Lung (tissue), 17 donors: ENCODE measurements at places on chromosomes 1 and 21. TPM values are rescaled to one million over a fixed set of nuclear protein-coding genes. Genes with fewer than 3 reads are reported as not detected.
A peak's percentile ranks its signal among the peaks of the same experiment; 100 is the strongest.

GRCh38 chr1:243269461-243269801 lies 13.6 kb downstream of the SDCCAG8 start:
- no peak overlapping the region for H3K4me3 ChIP-seq
- no peak overlapping the region for H3K27ac ChIP-seq
- no peak for DNase-seq
- no peaks in the 10 kb centered on the region for H3K27me3 ChIP-seq
- H3K36me3 ChIP-seq, result peaks cover 3% of the 10 kb centered on the region

The KCNE2 gene
- not detected for polyA plus RNA-seq

DNA sequence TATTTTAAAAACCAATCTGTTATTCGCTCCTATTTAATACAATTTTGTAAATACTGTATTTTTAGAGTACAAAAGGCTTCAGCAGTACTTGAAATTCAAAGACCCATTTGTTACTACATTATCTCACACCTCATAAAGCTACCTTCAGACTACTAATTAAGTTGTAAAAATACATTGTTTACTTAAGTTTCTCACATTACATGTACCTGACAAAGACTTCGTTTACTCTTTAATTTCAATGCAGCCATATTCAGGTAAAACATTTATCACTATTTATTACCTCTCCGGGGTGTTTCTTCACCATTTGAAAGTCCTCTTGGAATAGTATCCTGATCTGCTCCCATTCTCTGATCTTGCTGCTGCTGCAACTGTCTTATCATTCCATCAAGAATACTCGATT lies 55.2 kb downstream of the BRWD1 start:
- peaks cover 7% of the 10 kb centered on the region for H3K36me3 ChIP-seq
- no peaks in the 10 kb centered on the region for H3K4me1 ChIP-seq
- H3K4me3 ChIP-seq, result no peak overlapping the region
- H3K27me3 ChIP-seq, result no peaks in the 10 kb centered on the region
- no peak overlapping the region for H3K27ac ChIP-seq

DNA sequence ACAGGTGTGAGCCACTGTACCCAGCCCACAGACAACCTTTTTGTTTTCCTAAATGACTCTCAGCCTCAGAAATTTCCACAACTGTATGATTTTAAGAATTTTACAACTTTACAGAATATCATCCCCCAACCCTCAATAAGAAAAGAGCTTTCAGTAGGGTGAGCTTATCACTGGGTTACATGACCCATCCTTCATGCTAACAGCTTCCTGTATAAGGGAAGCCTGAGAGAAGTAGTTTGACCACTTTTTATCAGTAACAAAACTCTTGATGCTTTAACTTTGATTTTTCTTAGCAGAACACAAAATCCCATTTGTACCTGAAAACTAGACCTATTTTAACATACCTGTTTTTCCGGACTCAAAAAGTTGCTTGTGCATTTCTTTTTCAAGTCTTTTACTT lies 9.7 kb upstream of the MYBPHL start:
- H3K27me3 ChIP-seq, result no peaks in the 10 kb centered on the region
- DNase-seq, result peak; percentile 14
- peaks cover 45% of the 10 kb centered on the region for H3K36me3 ChIP-seq
- H3K4me1 ChIP-seq, result peaks cover 8% of the 10 kb centered on the region
- no peak overlapping the region for H3K4me3 ChIP-seq

DNA sequence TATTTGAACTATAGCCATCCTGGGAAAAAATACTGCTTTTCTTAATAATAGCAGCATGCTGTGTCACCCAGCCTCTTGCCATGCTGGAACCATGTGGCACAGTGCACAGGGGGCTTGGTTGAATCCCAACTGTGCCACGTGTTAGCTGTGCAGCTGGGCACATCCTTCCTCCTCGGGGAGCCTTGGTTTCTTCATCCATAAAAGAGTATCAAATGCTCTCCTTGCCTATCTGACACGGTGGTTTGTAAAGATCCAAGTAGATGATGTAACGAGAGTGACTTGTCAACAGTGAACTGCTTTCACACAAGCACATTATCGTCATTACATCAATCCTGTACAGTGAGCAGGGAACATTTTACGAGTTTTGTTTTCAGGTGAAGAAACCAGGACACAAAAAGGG lies 24.4 kb downstream of the VASH2 start:
- H3K36me3 ChIP-seq, result peaks cover 36% of the 10 kb centered on the region
- no peaks in the 10 kb centered on the region for H3K27me3 ChIP-seq
- no peaks in the 10 kb centered on the region for H3K4me1 ChIP-seq
- H3K27ac ChIP-seq, result no peak overlapping the region
- no peak for DNase-seq

DNA sequence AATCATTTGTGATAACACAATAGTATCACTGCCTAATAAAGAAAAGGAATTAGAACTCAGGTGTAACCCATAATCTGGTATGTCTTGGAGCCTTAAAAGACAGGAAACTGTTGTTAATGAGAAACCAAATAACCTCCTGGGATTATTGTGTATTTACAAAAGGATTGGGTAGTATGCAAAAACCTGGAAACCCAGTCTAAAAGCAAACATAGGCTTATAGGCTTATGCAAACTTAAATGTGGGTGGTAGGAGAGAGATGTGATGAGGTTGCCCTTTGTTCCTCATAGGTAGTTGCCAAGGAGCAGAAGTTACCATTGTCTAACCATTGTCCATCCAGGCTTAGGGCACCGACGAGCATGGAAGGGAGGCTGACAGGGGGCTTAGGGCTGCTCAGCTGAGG lies 165.8 kb downstream of the AK5 start:
- DNase-seq, result no peak
- H3K27me3 ChIP-seq, result no peaks in the 10 kb centered on the region
- H3K36me3 ChIP-seq, result no peaks in the 10 kb centered on the region
- no peaks in the 10 kb centered on the region for H3K4me1 ChIP-seq
- H3K27ac ChIP-seq, result no peak overlapping the region

The DNASE2B gene
- 4.9 TPM for polyA plus RNA-seq

DNA sequence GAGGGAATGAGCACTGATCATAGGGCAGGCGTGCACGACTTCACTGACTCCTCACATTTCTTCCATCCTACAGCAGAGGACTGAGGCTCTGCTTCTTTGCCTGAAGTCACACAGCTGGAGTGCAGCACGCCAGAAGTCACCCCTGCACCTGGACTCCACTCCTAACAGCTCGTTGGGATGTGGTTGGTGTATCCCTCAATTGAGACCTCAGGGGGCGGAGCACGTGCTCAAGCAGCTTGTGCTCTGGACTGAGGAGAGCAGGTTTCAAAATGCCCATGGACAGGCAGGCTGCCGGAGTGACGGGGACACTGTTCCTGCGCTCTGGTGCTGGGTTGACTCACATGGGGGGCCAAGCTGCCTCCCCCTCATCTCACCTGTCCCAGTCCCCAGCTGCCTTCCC lies 13.9 kb downstream of the CHIT1 start:
- H3K36me3 ChIP-seq, result no peaks in the 10 kb centered on the region
- H3K4me1 ChIP-seq, result no peaks in the 10 kb centered on the region
- H3K27ac ChIP-seq, result no peak overlapping the region
- no peak for DNase-seq
- H3K4me3 ChIP-seq, result no peak overlapping the region

DNA sequence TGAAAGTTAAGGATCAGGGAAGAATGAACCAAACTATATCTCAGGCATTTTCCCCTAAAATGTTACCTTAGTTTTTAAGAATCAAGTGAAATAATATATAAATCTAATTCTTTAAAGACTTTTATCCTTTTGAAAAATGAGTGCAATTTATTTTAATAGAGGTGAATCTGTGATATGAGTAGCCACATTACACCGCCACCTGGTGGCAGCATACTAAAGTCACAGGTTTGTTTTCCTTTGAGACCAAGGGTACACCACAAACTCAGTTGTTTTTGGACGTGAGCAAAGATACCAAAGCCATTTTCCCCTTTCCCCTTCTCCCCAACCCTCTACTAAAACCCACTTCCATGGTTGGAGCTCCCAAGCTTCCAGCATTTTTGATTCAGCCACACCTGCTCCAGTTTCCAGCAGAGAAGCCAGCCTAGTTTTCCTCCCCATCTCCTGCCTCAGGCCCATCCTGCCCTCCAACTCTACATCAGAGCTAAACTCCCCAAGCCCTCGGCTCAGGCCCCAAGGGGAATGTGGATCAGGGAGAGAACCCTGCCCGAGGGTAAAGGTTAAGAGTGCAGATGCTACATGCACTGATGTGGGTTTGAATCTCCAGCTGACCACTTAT lies 22.9 kb upstream of the LDLRAP1 start:
- no peak overlapping the region for H3K27ac ChIP-seq
- H3K27me3 ChIP-seq, result no peaks in the 10 kb centered on the region
- H3K36me3 ChIP-seq, result no peaks in the 10 kb centered on the region

The ZNF691 gene
- 8.4 TPM for polyA plus RNA-seq

GRCh38 chr1:109728870-109729269 lies 12.0 kb downstream of the GSTM3 start:
- H3K36me3 ChIP-seq, result no peaks in the 10 kb centered on the region
- DNase-seq, result no peak
- no peak overlapping the region for H3K27ac ChIP-seq
- no peak overlapping the region for H3K4me3 ChIP-seq
- no peaks in the 10 kb centered on the region for H3K27me3 ChIP-seq

The CDK11B gene
- 39.6 TPM for polyA plus RNA-seq

DNA sequence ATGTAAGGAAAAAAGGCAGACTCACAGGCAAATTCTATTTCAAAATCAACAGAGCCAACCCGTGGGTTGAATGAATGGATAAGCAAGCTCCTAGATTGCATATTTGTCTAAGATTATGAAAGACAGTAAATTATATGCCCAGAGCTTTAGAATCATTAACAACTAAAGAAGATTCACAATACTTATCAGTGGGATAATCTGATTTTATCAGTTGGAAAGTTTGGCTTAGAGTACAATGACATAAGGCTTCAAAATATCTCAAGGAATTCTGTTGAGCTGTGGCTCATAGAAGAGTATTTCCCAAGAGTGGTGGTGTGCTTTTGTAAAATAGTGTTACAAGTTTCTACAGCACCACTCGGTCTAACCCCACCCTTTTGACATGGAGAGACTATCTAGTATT lies 85.5 kb downstream of the ADAMTS1 start:
- no peaks in the 10 kb centered on the region for H3K4me1 ChIP-seq
- H3K27me3 ChIP-seq, result no peaks in the 10 kb centered on the region
- H3K27ac ChIP-seq, result no peak overlapping the region
- DNase-seq, result no peak
- no peak overlapping the region for H3K4me3 ChIP-seq
- no peaks in the 10 kb centered on the region for H3K36me3 ChIP-seq

DNA sequence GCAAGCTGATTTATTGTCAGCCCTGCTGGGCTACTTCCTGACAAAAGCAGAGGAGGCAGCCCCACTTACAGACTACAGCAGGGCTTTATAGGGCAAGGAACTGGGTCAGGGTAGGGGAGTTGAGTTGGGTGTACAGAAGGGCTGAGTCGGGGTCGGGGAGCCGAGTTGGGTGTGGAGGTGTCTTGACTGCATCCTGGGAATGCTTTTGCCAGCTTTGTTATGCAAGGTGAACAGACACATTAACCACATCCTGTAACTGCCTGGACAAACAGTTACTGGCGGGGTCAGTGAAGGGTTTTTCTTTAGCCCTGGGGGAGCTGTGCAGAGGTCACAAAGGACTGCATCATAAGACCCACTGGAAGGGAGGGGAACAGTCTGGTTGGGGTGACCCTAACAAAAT lies 39.1 kb upstream of the GBP5 start:
- peaks cover 8% of the 10 kb centered on the region for H3K4me1 ChIP-seq
- DNase-seq, result no peak
- peak overlapping the region; percentile 29 for H3K27ac ChIP-seq
- H3K36me3 ChIP-seq, result no peaks in the 10 kb centered on the region
- no peaks in the 10 kb centered on the region for H3K27me3 ChIP-seq
- no peak overlapping the region for H3K4me3 ChIP-seq
